ENCODE measurements at places on chromosomes 5 and 9. TPM values are rescaled to one million over a fixed set of nuclear protein-coding genes. Genes with fewer than 3 reads are reported as not detected.

The IER5L gene
- 1.9 TPM for total RNA-seq

The GTF3C4 gene
- 21.3 TPM for total RNA-seq

The FAM174A gene
- 7.7 TPM for total RNA-seq

The GFRA3 gene
- total RNA-seq, result not detected

The APBA1 gene
- 0.08 TPM for total RNA-seq

The KIF20A gene
- total RNA-seq, result 37.5 TPM

The NSA2 gene
- total RNA-seq, result 155 TPM

The ANKRD18B gene
- 1.1 TPM for total RNA-seq

The PCDHB16 gene
- not detected for total RNA-seq

The FAM120AOS gene
- total RNA-seq, result 43.9 TPM

The PTGER4 gene
- 42.0 TPM for total RNA-seq

The FAM221B gene
- not detected for total RNA-seq

The LCN1 gene
- total RNA-seq, result not detected

All from activated CD8-positive, alpha-beta memory T cell treated with anti-CD3 and anti-CD28 coated beads for 36 hours (primary cell).